ENCODE measurements at places on chromosomes 12 and 14. TPM values are rescaled to one million over a fixed set of nuclear protein-coding genes. Genes with fewer than 3 reads are reported as not detected.

Gene CCDC175
- not detected for total RNA-seq

Gene SYNE3
- 65.8 TPM for total RNA-seq

Gene ACOT4
- 2.1 TPM for total RNA-seq

Gene CMA1
- not detected for total RNA-seq

Gene PLA2G1B
- total RNA-seq: not detected

Gene OTOGL
- total RNA-seq: not detected

All from activated CD8-positive, alpha-beta memory T cell treated with anti-CD3 and anti-CD28 coated beads, Interleukin-2, amount 10 ng/mL, durations not matched to agents 7 days and 5 days (primary cell).